Stimulated activated CD4-positive, alpha-beta T cell treated with anti-CD3 and anti-CD28 coated beads, Interleukin-15, amount 100 ng/mL, for 48 hours (primary cell): ENCODE measurements at places on chromosomes 4 and X.

GRCh38 chrX:32599156-32599555 lies 612.2 kb downstream of the DMD start:
- no peak for DNase-seq

DNA sequence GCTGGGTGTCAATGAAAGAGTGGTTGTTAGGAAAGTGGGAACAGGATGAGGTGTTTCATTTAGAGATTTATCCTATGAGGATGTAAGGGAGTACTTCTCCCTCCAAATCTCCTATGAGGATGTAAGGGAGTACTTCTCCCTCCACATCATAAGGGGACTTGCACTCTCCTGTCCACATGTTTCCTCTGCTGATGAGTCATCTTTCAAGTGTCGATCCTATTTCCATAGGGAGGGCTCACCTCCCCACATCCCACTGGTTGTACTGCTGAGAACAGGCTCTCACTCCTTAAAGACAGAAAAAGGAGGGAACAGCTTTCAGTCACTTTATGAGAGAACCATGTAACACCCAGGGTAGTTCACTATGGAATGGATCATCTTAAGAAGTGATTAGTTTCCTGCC lies 65.0 kb downstream of the INPP4B start:
- no peak for DNase-seq

DNA sequence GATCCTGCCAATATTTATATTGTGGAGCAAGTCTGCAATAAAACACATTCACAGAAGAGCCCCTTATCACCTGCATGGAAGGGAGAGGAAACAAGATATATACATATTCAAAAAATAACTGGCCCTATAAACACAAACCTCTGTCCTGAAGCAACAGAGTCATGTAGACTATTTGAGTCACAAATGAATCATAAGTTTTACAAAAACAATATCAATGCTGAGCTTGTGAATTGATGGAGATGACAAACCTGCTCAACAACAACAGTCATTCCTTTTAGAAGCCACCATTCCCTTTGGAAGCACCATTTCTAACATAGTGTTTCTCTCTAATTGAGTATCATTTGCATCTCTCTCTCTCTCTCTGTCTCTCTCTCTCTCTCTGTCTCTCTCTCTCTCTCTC lies 313.9 kb downstream of the MID1IP1 start:
- no peak for DNase-seq

DNA sequence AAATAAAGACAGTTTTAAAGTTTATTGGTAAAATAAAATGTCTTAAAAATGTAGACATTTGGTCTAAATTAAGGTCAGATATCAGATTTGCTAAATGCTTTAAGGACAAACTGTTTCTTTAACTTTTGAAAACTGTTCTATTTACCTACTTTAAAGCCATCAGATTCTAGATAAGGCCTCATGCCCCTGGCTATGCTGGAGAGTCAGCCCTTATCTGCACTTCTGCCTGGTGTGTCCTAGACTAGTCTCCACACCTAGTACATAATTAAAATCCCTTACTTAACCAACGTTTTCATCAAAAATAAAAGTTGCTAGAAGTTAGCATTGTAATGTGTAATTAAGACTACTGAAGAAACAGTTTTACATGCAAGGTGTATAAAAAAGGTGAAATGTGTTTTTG lies 25.6 kb downstream of the HSD17B11 start:
- no peak for DNase-seq

DNA sequence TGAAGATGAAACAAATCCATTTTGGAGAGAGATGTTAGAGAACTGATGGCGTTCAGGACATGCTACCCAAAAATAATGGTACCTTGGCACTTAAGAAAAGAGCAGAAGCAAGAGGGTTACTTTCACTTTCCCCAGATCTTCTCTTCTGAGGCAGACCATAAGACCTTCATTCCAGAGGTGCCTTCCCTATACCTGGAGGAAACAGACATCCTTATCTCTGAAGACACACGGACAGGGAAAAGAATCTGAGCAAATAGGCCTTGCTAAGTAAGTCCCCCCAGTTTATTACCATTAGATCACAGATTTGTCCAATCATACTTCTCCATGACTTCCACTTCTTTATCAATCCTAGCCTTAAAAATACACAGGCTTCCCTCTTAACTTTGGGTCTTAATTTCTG lies 2.0 kb upstream of the FGF2 start:
- DNase-seq: no peak
